ENCODE measurements at places on chromosomes 5 and 9. TPM values are rescaled to one million over a fixed set of nuclear protein-coding genes. Genes with fewer than 3 reads are reported as not detected.

DNA sequence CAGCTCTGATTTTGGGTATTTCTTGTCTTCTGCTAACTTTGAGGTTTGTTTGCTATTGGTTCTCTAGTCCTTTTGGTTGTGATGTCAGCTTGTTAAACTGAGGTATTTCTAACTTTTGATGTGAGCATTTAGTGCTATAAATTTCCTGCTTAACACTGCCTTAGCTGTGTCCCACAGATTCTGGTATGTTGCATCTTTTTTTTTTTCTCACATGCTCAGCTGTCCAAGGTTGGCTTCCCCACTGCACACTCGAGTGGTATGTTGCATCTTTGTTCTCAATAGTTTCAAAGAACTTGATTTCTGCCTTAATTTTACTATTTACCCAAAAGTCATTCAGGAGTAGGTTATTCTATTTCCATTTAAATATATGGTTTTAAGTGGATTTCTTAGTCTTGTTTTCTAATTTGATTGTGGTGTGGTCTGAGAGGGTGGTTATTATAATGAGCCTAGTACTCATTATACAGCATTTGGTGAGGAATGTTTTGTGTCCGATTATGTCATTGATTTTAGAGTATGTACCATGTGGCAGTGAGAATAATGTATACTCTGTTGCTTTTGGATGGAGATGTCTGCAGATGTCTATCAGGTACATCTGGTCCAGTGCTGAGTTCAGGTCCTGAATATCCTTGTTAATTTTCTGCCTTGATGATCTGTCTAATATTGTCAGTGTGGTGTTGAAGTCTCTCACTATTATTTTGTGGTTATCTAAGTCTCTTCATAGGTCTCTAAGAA is 42.2 kb upstream of the IFNE start:
- H3K4me1 ChIP-seq: peaks cover 2% of the 10 kb centered on the region
- DNase-seq: no peak
- H3K27me3 ChIP-seq: no peaks in the 10 kb centered on the region
- no peak overlapping the region for H3K4me3 ChIP-seq

DNA sequence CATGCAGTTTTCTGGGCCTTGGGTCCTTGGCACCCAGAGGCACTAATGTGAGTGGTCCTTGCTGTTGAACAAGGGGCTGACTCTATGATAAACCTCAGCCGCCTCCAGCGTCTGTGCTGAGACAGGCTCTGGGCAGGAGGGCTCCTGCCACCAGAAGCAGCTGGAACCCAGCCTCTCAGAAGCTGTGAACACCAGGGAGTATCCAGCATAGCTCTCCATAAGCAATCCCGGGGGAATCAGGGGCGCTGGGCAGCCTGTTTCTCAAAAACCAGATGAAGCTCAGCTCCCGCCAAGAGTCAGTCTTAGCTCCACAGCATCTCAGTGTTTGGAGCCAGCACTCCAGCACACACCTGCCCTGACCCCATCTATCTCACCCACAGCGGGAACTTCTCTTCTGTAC is 170.2 kb downstream of the HSPA4 start:
- no peak for DNase-seq
- no peak overlapping the region for H3K4me3 ChIP-seq
- H3K4me1 ChIP-seq: peaks cover 2% of the 10 kb centered on the region
- peaks cover 2% of the 10 kb centered on the region for H3K27me3 ChIP-seq

DNA sequence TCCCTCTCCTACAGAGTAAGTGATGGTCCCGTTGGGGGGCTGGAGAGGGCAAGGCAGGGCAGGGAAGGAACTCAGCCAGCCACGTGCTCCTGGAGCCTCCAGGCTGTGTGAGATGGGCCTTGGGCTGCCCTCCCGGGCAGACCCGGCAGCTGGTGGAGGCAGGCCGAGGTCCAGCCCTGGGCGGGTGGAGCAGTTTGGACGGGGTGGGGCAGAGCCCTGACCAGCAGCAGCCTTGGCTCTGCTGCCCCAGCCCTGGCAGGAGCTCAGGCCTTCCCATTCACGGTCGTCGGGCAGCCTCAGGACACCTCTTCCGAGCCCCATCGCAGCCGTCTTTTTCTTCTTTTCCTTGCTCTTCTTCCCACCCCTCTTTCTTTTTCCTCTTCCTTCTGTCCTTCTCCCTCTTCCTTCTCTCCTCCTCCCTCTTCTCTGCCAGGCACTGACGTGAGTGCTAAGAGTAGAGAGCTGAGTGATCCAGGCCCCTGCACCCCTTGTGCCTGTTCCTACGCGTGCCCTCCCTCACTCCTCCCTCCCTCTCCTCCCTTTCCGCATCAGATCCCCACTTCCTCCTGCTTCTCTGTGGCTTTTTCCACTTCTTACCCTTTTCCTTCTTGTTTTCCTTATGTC is 42.8 kb downstream of the AMBP start:
- H3K36me3 ChIP-seq: no peaks in the 10 kb centered on the region
- H3K4me1 ChIP-seq: no peaks in the 10 kb centered on the region
- H3K27ac ChIP-seq: peak overlapping the region; percentile 44
- no peak overlapping the region for H3K4me3 ChIP-seq
- no peaks in the 10 kb centered on the region for H3K27me3 ChIP-seq
- no peak for DNase-seq

DNA sequence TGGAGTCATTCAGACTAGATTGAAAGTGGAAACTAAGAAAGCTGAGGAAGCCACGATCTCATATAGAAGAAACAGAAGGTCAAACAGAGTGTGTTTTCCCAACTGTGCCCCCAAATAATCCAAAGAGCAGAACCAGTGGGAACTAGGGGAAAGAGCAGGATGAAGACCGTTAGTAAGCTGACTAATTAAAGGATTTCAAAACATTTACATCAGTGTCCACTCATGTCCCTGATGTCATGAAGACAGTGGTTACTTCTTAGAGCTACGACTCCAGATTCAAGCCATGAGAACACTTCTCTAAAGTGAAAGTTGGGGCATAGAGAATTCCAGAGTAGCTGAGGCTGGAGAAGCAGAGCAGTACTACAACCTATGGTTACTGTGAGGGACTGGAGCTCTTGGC is 119.6 kb upstream of the SLC12A2 start:
- peaks cover 30% of the 10 kb centered on the region for H3K36me3 ChIP-seq
- peaks cover 37% of the 10 kb centered on the region for H3K4me1 ChIP-seq
- DNase-seq: no peak
- no peak overlapping the region for H3K27ac ChIP-seq
- no peaks in the 10 kb centered on the region for H3K27me3 ChIP-seq

- H3K4me1 ChIP-seq: peaks cover 6% of the 10 kb centered on the region
- H3K4me3 ChIP-seq: no peak overlapping the region
- no peaks in the 10 kb centered on the region for H3K36me3 ChIP-seq
- no peak for DNase-seq
These were observed 84.9 kb downstream of the MTREX start for GRCh38 chr5:55392669-55393068.

GRCh38 chr5:98497418-98497817 is 276.0 kb upstream of the RGMB start:
- H3K4me3 ChIP-seq: no peak overlapping the region
- no peaks in the 10 kb centered on the region for H3K27me3 ChIP-seq
- no peak for DNase-seq
- no peaks in the 10 kb centered on the region for H3K36me3 ChIP-seq

- no peak overlapping the region for H3K4me3 ChIP-seq
- H3K4me1 ChIP-seq: peaks cover 2% of the 10 kb centered on the region
- H3K27ac ChIP-seq: no peak overlapping the region
- H3K27me3 ChIP-seq: peaks cover 17% of the 10 kb centered on the region
These were observed 5.7 kb downstream of the SPARC start for GRCh38 chr5:151680944-151681427.

WNT8A gene
- polyA plus RNA-seq: not detected

AFAP1L1 gene
- 1.1 TPM for polyA plus RNA-seq
